ENCODE measurements at places on chromosomes 4 and X. TPM values are rescaled to one million over a fixed set of nuclear protein-coding genes. Genes with fewer than 3 reads are reported as not detected.

GRCh38 chr4:158644760-158645159 is 26.9 kb downstream of the C4orf46 start:
- no peak for DNase-seq

DNA sequence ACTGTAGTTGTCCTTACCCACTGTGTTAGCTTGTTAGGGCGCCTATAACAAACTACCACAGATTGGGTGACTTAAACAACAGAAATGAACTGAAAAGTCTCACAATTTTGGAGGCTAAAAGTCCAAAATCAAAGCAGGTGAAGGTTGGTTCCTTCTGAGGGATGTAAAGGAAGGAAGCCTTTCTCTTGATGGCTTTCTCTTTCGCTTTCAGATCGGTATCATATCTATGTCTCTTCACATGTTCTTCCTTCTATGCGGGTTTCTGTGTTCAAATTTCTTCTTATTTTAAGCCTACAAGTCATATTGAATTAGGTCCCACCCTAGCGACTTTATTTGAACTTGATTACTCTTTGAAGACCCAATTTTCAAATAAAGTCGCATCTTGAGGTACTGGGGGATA is 118.6 kb downstream of the CPXCR1 start:
- DNase-seq, result no peak

DNA sequence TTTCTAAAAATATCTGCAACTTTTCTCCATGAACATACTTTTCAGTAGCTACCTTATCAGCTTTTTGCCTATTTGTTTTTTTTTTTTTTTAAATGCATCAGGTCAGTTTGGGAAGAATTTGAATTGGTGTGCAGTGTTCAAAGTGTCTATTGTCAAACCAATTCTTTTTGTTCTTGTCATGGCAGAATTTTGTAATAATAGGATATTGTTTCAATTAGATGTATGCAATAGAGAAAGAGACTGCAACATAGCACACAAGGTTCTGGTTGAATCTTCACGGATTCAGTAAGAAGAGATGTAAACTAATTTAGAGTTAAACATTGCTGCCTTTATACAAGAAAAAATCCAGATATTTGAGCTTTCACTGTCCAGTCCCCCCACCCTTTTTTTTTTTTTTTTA is 277.1 kb downstream of the GRID2 start:
- DNase-seq, result no peak

- DNase-seq, result no peak
These were observed 278.4 kb upstream of the AGTR2 start for GRCh38 chrX:115892056-115892708.

CXorf49 gene
- not detected for polyA plus RNA-seq

GRCh38 chr4:52635130-52635529 is 24.0 kb downstream of the USP46 start:
- DNase-seq, result no peak

S100G gene
- not detected for polyA plus RNA-seq

FGFBP2 gene
- 17.7 TPM for polyA plus RNA-seq

- no peak for DNase-seq
These were observed 434.9 kb downstream of the FSTL5 start for GRCh38 chr4:161728929-161729328.

CYBB gene
- 0.51 TPM for polyA plus RNA-seq
